ENCODE measurements at places on chromosomes 6 and 20. TPM values are rescaled to one million over a fixed set of nuclear protein-coding genes. Genes with fewer than 3 reads are reported as not detected.

THBS2 gene
- 0.02 TPM for total RNA-seq

ARFGEF3 gene
- total RNA-seq: 0.58 TPM

CRISP3 gene
- not detected for total RNA-seq

FAM135A gene
- total RNA-seq: 19.1 TPM

SLC17A9 gene
- not detected for total RNA-seq

SNX14 gene
- total RNA-seq: 32.8 TPM

TSPO2 gene
- total RNA-seq: not detected

LGSN gene
- 2.3 TPM for total RNA-seq

All from A549 treated with GW870086 at 1 μM for 4 hours (cell line).